ENCODE measurements at places on chromosomes 7 and 10.

GRCh38 chr10:111128331-111129180, 51.7 kb downstream of the ADRA2A start:
- no peak for DNase-seq

DNA sequence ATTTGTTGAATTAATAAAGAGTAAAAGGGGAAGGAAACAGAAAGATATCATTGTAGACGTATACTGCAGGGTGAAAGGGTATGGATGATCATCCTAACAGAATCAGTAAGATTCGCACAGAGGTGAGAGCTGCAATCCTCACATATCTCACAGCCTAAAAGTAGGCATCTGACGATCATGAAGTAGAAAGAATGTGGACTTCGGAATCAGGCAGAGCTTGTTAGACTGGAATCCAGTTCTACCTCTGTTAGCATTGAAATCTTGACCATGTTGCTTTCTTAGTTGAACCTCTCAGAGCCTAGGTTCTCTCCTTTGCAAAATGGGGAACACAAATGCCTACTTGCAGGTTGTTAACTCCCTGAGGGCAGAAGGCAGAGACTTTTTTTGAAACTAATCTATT, 320.0 kb upstream of the C7orf33 start:
- DNase-seq = no peak

DNA sequence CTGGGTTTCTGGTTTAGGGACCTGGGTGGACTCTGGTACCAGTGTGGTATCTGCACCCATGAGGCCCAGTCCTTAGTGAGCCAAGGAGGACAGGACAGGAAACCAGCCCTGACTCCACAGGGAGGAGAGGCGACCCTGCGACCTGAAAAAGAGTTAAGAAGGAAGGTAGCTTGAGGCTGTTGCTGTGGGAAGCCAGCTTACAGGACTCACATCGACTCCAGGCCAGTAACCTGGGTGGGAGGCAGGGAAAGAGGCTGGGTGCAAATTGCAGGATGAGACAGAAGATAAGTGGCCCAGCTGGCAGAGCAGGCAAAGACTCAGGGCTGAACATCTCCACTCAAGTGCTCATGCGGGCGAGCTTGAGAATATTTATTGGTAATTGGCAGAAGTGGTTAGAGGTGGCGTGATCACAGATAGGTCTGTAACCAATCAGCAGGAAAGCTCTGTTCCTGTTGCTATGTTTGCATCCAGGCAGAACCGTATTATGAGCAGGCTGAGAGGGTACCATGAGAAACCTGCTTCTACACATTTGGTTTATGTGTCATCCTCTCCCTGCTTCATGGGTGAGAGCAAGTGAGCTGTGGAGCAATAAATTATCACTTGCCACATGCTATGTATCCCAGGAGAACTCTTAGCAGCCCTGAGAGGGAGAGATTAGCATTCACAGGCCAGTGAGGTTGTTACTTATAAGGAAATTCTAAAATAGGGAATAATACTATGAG, 11.0 kb downstream of the TLL2 start:
- DNase-seq = no peak

DNA sequence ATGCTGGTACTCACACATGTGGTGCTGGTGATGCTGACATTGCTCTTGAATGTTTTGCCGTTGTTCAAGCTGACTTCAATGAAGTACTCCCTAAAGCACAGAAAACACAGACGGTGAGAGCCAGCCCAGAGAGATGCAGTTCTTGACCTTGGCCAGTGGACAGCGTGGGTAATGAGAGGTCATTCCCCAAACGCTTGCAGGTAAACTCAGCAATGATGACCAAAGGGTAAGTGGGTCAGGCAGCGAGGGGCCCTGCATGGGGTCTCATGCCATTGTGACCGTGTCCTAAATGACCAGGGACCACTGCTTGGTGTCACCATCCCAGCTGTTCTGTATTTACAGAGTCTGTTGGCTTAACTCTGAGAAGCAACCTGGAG, 32.8 kb upstream of the ANTXRL start:
- no peak for DNase-seq

GRCh38 chr10:84375011-84375410, 46.6 kb downstream of the CCSER2 start:
- DNase-seq = no peak

DNA sequence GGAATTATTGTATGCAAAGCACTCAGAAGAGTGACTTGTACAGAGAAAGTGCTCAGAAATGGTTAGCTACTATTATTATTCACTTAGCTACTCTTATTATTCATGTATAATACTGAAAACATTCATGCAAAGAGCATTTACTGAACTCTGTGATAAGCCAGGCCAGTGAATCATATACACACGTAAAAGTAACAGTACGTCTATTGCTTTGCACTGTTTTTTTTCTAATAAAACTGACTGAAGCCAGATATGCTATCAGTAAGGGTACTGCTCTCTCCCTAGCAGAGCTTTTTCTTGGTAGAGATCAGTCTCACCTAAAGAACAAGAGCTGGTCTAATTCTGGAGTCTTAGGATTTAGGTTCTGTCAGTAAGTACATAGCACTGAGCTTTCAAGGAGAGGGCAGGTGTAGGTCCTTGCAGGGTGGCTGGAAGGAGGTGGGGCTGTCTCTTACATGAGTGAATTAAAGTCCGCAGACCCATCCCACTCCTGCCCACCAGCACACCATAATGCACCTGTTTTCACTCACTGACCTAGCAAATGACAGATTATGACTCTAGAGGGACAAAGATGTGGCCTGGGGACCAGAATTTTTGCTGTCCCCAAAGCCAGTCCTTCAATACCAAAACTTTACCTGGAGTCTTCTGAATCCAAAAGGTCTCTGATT, 145.9 kb downstream of the ARID5B start:
- no peak for DNase-seq
